ENCODE measurements at places on chromosomes 4 and X.
A peak's percentile ranks its signal among the peaks of the same experiment; 100 is the strongest.

DNA sequence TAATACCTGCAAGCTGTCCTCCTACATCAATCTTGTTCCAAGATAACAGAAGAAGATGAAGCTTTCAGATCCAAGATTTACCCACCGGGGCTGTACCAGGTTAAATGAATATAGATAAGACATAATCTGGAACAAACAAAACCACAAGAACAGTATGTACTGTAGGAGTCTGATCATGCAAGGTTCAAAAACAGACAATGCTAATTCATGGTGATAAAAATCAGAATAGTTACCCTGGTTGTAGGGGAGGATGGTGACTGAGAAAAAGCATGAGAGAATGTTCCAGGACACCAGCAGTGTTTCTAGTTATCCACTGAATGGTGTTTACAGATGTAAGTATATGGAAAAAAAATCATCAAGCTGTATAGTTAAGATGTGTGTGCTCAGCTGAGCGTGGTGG is 211.6 kb upstream of the TBL1X start:
- DNase-seq, result no peak

DNA sequence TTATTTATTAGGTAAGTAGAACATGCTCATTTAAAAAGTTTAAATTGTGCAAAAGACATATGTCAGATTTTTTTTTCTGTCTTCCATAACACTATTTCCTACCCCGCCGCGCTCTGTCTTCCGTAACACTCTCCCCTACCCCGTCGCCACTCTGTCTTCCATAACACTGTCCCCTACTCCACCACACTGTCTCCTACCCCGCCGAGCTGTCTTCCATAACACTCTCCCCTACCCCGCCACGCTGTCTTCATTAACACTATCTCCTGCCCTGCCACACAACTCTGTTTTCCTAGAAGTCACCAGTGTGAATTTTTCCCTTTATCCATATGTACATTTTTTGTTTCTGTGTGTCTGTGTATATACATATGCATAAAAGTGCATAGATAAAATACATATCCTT is 4.4 kb downstream of the MSMO1 start:
- no peak for DNase-seq

DNA sequence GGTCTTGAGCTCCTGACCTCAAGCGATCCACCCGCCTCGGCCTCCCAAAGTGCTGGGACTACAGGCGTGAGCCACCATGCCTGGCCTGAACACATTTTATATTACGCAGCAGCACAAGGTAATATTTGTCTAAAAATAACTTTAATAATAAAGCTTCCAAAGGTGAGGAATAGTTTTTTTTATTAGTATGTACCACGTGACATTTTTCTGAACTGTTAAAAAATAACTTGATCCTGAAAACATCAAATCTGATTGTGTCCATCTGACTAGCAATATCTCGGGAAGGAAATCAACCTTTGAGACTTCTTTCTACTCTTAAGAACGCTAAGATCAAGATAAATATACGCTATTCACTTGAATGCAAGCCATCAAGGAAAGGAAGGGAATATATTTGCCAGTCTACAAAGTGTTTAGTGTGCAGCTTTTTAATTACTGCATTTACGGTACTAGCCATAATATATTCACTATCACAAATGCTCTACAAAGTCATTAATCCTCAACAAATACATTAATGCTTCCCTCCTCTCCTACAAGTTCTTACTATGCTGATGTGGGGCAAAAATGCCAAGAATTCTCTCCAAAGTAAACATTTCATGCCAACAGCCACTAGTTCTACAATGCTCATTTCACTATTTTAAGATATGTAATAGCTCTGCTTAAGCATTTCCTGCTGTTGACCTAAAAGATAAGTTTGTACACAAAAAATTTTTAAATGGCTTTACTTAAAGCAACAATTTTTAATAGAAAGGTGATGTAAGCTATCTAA is 143.6 kb downstream of the APBB2 start:
- DNase-seq, result no peak

DNA sequence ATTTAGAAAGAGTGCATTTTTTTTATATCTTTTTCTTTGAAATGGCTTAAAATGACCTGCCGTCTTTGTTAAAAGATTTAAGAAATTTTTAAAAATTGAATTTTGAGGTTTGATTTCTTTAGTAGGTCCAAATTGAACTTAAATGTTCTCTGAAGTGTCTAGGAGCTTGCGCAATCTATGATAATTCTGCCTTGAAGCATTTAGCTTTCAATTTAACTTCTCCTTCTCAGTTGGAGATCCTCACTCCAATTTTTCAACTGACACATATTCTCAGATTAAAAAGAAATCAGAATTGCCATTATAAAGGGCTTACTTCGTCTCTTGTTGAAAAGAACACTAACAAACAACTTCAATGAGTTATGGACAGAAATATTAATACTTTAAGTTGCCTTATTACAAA is 273.5 kb downstream of the TMA16 start:
- no peak for DNase-seq

- no peak for DNase-seq
Measured at GRCh38 chr4:3401436-3402171, 40.2 kb upstream of the HGFAC start.

DNA sequence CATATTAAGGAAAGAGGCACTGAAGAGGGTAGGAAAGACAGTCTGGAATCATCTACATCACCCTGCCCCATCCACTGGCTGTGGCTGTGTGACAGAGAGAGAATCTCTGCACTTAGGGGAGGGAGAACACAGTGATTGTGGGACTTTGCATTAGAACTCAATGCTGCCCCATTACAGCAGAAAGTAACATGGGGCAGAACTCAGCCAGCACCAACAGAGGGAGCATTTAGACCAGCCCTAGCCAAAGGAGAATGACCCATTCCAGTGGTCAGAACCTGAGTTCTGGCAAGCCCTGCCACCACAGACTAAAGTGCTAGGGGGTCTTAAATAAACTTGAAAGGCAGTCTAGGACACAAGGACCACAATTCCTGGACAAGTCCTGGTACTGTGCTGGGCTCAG is 37.9 kb downstream of the ZNF330 start:
- DNase-seq, result no peak

GRCh38 chr4:47744253-47744652 is 93.6 kb downstream of the CORIN start:
- no peak for DNase-seq

GRCh38 chr4:10117359-10118047 is 904 bp upstream of the WDR1 start:
- DNase-seq, result no peak

GRCh38 chr4:166003811-166004210 is 130.8 kb downstream of the TLL1 start:
- DNase-seq, result no peak

DNA sequence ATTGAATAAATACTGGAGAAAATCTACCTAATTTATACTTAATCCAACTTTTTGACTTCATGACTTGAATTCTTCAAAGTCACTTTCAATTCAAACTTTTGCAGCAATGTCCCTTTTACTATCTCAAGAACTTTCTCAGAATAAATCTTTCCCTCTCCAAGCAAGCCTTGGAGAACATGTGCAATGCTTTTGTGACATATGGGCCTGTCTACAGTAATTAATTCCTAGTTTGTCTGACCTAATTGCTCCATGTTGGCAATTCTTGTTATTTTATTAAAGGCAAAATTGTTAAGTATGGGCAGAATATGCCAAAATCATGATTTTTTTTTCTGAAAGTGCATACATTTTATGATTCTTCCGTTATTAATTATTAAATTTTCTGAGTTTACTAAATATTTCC is 1115.3 kb downstream of the PDHA2 start:
- DNase-seq, result no peak

GRCh38 chrX:103565197-103565596 is 20.1 kb upstream of the TCEAL4 start:
- DNase-seq, result no peak

DNA sequence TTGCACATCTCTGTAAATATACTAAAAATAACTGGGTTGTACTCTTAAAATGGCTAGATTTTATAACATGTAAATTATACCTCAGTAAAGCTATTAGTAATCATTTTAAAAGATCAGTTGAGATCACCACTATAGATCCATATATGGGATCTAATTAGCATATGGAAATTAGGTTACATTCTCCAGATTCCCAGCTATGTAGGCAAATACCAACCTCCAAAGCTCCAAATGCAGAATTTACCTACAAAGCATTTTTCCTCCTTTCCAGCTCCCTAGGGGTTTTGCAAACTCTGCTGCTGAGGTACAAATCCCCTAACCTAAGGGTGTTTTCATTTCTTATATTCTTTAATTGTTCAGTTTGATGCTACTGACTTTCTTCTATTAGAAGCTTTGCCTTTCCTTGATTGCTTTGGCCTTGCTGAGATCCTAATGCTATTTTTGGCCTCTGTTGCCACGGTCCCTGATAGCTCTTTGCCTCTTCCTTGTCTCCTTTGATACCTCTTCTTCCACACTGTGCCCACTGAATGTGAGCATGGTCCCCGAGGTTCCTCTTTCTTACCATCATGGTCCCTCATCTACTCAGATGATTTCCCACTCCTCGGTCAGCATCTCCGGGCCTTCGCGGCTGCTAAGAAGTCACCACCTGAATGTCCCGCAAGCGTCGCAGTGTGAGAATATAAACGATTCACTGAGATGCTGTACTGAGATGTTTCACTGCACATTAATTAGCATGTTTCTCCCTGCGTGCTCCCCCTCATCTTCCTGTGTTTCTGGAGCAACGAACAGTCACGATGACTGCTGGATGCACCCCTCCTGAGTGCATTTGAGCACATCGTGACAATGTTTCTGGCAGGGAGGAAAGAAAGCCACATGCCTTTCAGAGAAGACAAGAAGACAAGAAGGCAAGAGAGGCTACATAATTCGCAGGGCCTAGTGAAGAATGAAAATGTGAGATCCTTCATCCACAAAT is 23.8 kb downstream of the ENPP6 start:
- no peak for DNase-seq

GRCh38 chrX:40171513-40172400 is 74.0 kb upstream of the BCOR start:
- DNase-seq, result peak; percentile 46

DNA sequence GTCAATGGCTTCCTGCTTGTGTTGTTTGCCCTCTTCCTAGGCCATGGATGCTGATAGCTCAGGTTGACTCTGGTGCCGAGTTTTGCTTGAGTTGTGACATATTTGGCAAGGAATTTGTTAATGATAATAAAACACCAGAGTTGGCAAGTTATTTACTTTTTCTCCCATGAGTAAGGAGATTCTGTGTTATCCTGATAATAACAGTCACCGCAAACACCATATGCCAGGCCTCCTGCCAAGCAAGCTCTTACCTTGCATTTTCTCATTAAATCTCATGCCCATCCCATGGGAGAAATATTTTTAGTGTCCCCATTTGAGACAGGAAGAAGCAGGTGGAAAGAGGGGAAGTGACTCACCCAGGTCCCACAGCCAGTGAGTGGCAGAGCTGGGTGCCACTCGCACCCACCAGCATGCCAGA is 67.4 kb upstream of the CLCN4 start:
- no peak for DNase-seq

DNA sequence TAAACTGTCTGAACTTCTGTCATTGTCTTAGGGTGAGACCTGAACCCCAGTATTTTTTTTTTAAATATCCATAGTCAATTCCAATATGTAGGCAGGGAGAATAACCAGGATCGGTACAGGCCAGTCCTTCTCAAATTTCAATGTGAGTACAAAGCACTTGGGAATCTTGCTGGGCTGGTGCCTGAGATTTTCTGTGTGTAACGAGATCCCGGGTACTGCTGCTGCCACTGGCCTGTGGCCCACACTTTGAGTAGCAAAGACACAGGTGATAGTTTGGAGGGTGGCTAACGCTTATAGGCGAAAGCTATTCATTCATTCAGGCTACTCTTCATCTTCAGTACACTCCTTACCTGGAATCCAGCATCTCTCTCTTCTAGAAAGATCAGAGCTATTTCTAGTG is 923.6 kb upstream of the TENM3 start:
- DNase-seq, result no peak

- DNase-seq, result peak; percentile 48
Measured at GRCh38 chr4:80184825-80185756, 12.2 kb upstream of the PRDM8 start.

GRCh38 chr4:168522356-168522755 is 25.5 kb downstream of the PALLD start:
- no peak for DNase-seq

DNA sequence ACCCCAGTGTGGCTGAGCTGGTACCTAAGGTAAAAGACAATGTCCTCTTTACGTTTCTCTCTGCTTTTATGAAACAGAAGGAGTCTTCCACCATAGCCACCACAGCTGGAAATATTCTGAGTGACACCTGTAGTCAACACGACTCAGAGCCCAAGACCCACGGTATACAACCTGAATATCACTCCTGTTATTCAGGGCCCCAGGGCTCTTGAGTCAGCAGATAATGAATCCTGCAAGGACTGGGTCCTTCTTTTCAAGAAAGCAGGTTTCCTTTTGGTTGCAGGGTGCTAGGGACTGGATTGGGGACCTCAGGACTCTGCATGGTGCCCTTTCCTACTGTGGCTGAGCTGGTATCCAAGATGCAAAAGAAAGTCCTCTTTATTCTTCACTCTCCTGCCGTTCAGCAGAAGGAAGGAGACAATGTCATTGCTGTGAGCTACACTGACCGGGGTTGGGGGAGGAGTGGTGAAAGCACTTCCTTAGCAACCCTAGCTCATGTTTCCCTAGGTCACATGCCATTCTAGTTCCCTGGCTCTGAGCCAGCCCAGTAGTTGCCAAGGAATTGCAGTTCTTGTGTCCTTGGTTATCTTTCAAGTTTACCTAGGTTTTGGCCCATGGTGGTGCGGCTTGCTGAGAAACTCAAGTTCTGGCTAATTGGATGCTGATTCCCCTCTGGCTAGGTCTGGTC is 23.7 kb upstream of the UNC5C start:
- no peak for DNase-seq

GRCh38 chr4:97589481-97590196 is 553.6 kb downstream of the STPG2 start:
- no peak for DNase-seq

DNA sequence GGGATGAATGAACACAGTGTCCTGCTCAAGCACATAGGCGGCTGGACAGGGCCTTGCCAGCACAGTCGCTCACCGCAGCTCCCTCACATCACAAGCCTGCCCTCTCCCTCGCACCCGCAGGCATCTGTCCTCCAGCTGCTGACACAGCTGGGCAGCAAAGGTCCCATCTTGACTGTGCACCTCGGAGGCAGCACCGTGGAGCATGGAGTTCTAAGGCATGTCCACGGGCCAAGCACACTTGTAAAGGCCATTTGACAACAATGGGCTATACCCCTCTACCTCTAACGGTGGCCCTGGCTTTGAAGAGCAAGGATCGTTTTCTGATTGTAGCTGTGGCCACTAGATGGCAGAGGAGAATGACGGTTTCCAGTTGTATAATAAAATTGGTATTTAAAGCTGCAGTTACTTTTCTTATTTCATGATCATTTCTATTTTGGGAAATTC is 53.8 kb downstream of the APLN start:
- peak; percentile 18 for DNase-seq
